ENCODE measurements at places on chromosomes 1 and 21.

DNA sequence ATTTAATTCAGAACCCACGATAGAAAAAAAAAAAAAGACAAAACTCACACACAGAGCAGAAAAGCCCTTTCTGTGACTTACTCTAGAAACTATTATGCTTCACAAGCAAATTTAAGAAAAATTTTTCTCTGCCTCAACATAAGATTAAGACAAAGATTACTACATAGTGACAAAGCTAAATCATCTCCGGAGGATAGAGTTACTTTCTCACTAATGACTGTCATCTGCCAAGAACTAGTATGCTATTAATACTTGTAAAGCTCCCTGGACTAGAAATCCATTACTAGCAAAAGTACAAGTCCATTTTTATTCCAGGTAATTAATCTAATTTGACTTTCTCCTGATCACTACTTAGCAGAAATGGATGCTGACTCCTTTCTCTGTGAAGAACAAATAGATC lies 25.9 kb downstream of the GREM2 start:
- no peak for DNase-seq

GRCh38 chr1:170426596-170426995 lies 105.4 kb upstream of the GORAB start:
- no peak for DNase-seq

- DNase-seq: no peak
These were observed 122.3 kb downstream of the TNFSF18 start for GRCh38 chr1:172928412-172928811.

DNA sequence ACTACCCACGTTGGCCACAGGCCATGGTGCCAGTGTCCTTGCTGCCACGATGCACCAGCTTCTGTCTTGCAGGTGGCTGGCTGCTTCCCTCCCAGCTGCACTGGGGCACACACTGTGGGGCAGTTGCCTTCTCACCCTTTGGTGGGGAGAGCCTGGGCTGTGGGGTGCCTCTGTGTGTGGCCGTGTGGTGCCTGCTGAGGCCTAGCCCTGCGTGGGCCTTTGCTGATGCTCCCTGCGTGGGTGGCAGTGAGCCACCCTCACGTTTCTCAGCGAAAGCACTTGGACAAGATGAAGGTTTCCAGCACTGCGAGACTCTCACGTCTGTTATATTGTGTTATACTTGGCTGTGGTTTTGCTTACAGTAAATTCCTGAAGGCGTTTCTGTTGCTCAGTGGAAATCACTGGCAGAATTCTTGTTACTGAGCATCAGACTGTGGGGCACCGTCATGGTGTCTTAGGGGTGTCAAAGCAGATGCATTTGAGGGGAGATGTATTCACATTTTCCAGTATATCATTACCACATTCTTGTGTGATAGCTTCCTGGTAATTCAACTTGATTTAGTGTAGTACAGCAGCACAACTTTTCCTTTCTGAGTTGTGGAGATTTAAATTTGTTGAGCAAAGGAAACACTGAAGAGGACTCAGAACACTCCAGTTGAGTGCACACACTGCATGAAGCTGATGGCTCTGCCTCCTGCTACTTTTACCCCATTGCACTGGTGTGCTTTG lies 124.7 kb downstream of the PCBP3 start:
- peak; percentile 73 for DNase-seq

GRCh38 chr1:89965193-89965768 lies 29.6 kb upstream of the ZNF326 start:
- DNase-seq: no peak

- DNase-seq: no peak
These were observed 14.7 kb downstream of the KANK4 start for GRCh38 chr1:62304515-62304914.

DNA sequence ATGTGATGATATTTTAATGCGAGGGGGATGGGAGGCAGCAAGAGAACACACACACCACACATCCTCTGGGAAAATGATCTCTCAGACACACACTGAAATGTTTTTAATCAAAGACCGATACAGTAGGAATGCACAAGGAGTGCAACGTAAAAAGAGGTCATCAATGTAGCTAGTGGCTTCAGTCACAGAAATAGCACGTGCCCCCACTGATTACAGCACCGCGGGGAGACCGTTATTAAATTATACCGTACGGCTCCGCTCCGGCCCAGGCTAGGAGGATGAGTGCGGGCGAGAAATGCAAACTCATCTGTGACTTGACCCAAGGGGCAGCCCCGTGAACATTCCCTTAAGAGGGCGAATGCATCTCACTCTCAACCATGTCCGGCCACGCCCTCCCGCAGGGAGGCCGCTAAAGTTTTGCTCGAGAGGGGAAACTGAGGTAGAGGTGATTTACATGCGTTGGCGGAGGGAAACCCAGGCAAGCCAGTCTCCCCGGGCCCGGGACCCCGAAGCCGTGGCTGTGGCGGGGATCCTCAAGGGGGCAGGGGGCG lies 552 bp downstream of the UBR4 start:
- DNase-seq: peak; percentile 80

DNA sequence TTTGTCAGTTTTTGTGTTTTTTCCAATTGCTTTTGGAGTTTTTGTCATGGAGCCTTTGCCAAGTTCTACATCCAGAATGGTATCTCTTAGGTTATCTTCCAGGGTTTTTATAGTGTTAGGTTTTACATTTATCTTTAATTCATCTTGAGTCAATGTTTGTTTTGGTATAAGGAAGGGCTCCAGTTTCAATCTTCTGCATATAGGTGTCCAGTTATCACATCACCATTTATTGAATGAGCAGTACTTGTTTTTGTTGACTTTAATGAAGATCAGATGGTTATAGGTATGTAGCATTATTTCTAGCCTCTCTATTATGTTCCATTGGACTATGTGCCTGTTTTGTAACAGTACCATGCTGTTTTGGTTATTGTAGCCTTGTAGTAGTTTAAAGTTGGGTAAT lies 1233.1 kb downstream of the PLA2G4A start:
- no peak for DNase-seq

DNA sequence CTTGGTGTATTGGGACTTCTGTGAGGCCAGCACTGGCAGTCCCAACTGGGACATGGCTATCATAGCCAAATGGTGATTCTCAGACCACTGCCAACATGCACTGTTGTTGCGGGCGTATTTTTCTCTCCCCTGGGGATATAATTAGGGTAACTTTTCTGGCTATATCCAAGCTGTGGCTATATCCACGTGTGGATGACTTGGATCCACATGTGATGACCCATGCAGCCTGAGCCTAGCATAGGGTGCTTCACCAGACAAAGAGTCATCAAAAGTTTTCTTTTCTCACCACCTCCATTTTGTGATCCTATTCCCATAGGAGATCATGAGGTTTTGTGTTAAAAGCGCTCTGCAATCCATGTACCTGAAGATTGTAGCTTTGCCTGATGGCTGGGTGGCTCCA lies 51.2 kb upstream of the CSF3R start:
- DNase-seq: no peak

GRCh38 chr1:205071028-205071409 lies 13.2 kb downstream of the TMEM81 start:
- DNase-seq: no peak

GRCh38 chr1:207284209-207284897 lies 37.1 kb upstream of the CD55 start:
- DNase-seq: no peak

DNA sequence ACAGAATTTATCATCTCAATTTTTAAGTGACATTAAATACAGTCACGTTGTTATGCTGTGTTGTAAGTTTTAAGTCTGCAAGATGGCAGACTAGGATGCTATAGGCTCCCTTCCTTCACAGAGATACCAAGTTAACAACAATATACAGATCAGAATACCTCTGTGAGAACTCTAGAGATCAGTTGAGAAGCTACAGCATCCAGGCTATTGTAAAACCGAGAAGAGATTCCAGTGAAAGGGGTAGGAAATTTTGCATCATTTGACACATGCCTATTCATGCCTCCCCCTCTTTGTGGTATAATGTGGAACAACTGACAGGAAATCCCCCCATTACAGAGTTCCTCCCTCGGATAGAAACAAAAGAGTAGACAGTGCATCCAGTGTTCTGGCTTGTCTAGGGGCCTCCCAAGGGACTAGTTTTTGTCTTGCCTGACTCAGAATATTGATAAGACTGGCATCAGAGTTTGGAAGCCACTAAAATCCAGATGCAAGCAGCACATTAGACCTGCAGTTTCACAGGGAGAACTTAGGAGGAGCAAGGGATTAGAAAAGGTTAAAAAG lies 80.6 kb downstream of the LBR start:
- DNase-seq: no peak

- no peak for DNase-seq
These were observed 19.3 kb downstream of the RPS6KA1 start for GRCh38 chr1:26548841-26549240.

DNA sequence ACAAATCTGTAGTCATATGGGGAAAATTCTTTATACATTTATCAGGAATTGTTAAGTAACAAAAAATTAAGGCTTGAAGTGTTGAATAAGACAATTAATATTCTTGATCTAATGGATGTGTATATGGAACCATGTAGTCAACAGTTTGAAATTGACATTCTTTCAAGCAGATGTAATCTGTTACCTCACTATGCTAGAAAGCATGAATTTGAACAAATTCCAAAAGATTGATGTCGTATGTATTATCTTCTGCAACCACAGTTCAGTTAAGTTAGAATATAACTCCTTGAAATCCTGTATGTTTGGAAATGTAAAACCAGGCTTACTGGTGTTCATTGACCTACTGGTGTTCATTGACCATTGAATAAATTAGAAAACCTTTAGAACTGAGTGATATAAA lies 16.1 kb downstream of the CCDC18 start:
- no peak for DNase-seq

DNA sequence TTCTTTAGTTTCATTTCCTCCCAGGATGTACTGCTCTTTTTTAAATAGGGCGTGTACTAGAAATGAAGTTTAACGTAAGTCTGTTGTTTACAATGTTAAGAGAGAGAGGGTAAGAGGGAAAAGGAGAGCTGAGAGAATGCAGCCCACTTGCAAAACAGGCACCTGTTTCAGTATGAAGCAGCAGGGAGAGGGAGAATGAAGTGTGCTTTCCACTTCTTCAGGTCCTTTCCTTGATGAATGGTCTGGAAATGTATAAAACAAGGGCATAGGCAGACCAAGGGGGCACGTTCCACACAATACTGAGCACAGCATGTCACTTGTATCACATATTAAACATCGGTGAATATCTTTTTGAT lies 2.0 kb downstream of the KCNA3 start:
- DNase-seq: peak; percentile 31

GRCh38 chr1:247371801-247372259 lies 40.2 kb upstream of the ZNF496 start:
- DNase-seq: no peak

- no peak for DNase-seq
These were observed 24.5 kb upstream of the PEX10 start for GRCh38 chr1:2436876-2437275.

DNA sequence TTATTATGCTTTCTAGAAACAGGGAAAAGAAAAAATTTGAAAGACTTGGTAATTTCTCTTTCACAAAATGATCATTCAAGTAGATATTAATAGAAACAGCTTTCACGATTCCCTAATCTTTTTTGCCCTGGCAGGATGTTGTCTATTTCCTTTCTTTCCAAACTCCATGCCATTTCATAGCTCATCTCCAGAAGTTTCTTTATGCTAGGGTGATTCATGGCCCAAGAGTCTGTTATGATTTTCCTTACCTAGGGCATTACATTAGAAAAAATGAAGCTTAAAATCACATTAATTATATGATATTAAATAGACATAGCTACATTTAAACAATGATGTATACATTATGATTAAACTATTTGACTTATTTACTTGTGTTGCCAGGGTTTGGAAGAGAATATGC lies 762.1 kb downstream of the LTN1 start:
- no peak for DNase-seq

DNA sequence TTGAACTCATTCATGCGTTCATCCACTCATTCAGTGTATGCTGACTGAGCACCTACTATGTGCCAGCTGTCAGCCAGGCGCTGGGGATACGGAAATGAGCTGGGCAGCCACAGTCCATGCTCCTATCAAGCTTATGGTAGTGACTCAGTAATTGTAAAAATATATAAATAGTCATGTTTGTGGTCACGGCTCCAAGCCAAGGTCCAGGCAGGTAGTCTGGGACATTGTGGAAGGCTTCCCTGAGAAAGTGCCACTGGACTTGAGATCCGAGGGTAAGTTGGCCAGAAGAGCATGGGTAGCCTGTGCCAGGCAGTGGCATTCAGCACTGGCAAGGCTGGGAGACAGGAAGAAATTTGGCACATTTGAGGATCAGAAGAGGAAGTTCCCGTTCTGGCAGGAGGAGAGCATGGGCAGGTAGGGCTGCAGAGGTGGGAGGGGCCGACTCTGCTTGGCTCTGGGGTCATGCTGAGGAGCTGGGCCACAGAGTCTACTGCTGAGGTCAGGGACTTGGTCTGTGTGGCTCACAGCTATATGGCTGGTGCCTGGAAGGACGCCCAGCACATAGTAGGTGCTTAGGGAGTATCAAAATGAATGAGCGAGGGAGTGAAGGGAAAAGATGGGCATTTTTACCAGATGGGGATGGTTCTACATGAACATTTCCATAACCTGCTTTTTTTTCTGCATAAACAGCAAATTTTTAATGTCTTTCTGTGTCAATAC lies 6.9 kb downstream of the PTPRF start:
- no peak for DNase-seq

- no peak for DNase-seq
These were observed 13.8 kb upstream of the MPZL1 start for GRCh38 chr1:167707942-167708341.

GRCh38 chr1:62327360-62328055 lies 8.3 kb upstream of the KANK4 start:
- no peak for DNase-seq

- no peak for DNase-seq
These were observed 201.5 kb downstream of the LMO4 start for GRCh38 chr1:87530042-87530807.

DNA sequence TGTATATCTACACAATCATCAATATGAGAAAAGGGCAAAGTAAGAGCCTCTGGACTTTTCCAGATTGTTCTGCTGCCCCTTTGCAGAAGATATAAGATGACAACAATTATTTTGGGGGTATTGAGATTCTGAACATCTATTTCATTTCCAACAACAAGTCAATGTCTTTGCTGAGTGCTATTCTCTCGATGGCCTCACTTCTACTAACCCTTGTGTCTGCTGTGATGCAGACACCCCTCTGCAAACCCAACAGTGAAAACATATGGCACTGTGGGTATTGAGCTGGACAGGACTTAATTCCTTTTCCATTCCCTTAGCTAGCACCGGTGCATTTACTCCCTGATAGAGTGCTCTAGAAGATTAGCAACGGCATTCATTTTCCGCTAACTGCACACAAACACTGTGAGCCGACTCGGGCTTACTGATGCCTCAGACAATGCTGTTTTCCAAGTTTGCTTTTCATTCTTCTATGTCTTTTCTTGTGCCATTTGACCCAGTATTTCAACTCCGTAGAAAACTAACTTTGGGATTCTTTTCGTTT lies 33.4 kb upstream of the SMYD2 start:
- no peak for DNase-seq

DNA sequence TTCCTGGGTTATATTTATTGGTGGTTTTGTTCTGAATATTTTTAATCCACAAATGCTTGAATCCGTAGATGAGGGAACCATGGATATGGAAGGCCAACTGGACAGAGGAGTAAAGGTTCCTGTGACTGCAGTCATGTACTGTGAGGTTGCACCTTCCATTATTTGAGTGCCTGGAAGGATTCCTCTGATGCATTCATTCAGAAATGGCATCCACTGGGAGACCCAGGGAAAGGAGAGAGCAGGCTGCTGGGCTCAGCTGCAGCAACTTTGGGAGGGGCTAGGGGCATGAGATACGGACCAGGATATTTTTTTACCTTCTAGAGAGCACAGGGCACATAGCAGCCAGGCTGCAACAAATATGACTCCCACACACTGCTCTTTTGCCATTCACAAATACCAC lies 19.5 kb downstream of the AK2 start:
- no peak for DNase-seq

GRCh38 chr1:18884727-18885126 lies 17.6 kb downstream of the ALDH4A1 start:
- no peak for DNase-seq

All from activated CD4-positive, alpha-beta T cell treated with anti-CD3 and anti-CD28 coated beads for 48 hours (primary cell).